Left forelimb (tissue), 1 donor: ENCODE measurements at places on chromosomes 3 and 15.

- DNase-seq, result no peak
Measured at GRCh38 chr3:32297366-32297765, 58.9 kb downstream of the CMTM8 start.

DNA sequence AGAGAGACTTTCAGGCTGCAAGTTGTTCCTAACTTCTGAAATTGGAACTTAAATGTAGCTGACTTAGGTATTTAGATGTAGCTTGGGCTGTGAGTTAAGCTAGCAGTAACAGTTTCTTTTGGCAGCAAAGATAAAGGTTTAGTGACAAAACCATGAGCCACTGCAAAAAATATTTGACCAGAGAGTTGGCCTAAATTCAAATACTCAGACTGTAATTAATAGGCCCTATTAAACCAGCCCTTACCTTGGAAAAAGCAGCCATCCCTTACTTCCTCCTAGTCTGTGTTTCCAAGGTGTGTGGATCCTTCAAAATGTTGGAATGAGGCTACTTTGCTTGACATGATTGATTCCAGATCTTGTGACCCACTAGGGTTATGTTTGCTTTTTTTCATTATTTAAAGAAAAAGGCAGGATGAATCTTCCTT is 8.2 kb downstream of the TPM1 start:
- no peak for DNase-seq

- DNase-seq, result peak; percentile 90
Measured at GRCh38 chr3:45583021-45583851, 11.3 kb upstream of the LIMD1 start.

GRCh38 chr3:129226374-129226773 is 23.0 kb upstream of the COPG1 start:
- DNase-seq, result no peak

DNA sequence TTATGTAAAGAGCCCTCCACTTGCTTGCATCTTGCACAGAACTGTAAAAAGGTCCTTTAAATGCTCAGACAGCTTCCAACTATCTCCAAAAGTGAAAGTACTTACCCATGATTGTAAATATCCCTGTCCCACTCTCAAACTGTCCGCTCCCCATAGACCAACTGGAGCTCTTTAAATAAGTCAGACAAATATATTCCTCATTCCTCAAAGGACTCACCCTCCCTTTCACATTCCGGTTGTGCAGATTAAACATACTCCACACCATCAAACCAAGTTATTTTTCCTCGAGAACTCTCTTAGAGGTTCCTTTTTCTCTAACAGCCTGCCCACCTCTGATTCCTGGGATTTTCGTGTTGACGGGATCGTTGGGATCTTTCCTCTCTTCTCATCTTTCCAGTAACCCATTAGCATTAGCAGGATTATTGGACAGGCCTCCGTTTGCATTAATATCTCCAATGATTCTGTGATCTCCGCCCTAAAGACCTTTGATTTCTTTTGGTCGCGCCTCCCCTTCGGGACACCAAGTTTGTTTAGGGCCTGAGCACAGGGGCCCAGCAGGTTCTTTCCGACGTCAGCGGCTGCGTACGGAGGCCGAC is 763 bp downstream of the GOLGB1 start:
- DNase-seq, result no peak

GRCh38 chr3:128878556-128879124 is 780 bp upstream of the ACAD9 start:
- no peak for DNase-seq

DNA sequence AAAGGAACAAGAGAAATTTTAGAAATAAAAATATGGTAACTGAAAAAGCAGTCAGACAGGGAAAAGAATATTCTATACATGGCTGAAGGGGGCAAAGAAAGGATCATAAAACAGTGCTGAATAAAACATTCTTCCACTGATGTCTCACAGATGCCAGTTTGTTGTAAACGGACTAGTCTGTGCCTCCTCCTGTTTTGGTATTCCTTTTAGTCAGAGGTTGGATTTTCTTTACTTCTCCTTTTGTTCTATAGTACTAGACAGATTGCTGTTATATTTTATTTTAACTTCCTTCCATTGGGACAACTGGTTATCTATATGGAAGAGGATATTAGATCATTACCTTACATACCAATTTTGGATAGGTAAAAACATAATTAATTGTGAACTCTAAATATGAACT is 16.0 kb upstream of the GNB5 start:
- no peak for DNase-seq

- DNase-seq, result no peak
Measured at GRCh38 chr3:186421946-186422345, 59.9 kb upstream of the DGKG start.

DNA sequence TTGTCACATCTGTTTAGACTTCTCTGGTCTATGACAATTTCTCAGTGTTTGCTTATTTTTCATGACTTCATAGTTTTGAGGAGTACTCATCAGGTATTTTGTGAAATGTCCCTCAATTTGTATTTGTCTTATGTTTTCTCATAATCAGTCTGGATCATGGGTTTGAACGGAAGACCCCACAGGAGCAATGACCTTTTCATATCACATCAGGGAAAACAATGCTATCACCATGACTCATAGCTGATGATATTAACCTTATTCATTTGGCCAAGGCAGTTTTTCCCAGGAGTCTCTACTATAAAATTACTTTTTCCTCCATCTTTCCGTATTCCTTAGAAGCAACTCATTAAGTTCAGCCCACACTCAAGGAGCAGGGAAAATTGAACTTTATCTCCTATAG is 32.7 kb downstream of the AADACL2 start:
- no peak for DNase-seq

- DNase-seq, result no peak
Measured at GRCh38 chr15:31499953-31500765, 173.5 kb downstream of the KLF13 start.

DNA sequence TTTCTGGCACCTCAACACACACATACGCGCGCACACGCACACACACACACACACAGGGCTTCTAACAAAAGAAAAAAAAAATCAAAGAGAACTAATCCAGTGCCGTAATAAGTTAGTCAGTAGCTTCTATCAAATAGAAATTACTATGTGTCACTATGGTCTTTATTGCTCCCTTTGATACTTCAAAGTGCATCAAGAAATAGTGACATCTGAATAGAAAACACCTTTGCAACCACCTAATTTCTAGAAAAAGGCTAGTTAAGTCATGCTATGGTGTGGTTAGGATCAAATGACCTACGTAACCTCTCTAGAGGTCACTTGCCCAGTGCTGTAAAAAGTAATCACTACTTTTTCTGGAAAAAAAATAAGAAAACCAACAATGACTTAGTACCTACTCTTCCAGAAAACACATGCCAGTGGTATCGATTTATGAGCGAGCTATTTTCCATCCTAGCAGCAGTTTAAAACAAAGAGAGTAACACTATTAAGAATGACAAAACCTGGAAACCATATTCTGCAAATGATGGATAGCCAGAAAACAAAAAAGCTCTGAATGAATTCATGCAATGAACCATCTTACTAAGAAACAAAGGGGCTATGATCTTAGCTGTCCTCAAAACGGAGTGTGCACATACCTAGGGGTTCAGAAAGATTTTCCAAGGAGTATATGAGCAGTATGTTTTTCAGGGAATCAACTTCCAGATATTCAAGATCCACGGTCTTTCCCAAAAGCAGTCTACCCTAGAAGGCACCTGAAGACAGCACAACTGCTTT is 6.8 kb downstream of the AVEN start:
- DNase-seq, result no peak

DNA sequence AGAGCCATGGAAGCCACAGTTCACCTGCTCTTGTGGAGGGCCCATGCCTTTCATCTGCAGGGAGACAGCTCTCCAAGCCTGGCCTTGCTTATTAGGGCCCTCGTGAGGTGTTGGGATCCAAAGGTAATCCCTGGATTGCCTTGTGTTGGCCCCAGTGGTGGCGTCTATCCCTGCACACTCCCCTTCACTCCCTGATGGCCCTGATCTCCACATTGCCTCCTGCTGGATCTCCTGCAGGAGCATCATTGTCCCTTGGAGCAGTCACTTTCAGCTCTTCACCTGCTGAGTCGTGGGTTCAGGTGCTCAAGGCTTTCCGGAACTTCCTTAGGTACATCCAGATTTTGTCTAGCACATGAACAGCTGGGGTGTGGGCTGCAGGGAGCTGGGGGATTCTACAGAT is 7.0 kb downstream of the PPCDC start:
- no peak for DNase-seq

DNA sequence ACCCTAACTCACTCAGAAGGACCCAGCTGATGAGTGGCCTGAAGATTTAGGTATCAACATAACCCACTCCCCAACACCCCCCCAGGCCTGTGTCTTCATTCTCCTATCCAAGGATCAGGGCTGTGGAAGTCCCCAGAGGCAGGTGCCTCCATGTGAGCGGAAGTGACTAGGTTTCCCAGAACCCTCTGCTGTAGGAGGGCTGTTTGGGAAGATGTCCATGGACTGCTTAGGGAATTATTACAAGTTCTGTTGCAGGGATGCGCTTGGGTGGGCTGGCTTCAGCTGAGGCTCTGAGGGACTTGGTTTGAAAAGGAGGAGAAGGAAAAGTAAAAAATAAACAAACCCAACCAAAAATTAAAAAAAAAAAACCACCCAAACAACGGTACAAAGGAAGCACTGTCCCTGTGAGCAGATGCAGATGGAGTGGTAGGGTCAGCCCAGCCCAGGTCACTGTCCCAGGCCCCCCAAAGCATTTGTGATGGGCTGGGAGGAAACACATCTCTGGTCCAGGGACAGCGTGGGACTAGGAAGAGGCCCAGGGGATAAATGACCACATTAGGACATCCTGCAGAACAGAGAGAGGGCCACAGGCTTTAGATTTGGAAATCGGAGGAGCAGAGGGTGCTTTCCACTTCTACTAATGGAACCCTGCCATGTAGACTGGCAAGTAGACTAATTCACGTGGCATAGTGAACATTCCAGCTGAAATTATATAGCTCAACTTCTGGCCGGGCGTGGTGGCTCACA is 12.2 kb upstream of the APOD start:
- no peak for DNase-seq

DNA sequence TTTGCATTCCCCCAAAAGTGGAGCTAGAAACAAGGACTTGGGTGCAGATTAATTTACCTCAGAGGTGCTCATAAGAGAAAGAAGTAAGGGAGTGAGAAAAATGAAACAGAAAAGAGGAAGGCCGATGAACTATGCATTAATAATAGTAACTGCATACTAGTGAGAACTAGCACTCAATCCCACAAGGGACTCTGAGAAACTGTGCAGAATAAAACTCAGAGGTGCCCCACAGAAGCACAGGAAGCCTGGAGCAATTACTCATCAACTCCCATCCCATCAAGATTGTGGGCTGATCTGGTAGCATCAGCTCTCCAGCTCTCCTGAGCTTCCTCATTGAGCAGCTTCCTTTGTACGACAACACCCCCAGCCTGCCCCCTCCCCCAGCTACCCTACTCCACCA is 50.8 kb downstream of the CLDN18 start:
- no peak for DNase-seq

GRCh38 chr3:187036394-187036793 is 102.9 kb downstream of the RPL39L start:
- no peak for DNase-seq

- no peak for DNase-seq
Measured at GRCh38 chr3:191959876-191960413, 499.0 kb downstream of the PYDC2 start.

GRCh38 chr15:31215490-31216214 is 111.0 kb upstream of the KLF13 start:
- peak; percentile 80 for DNase-seq

- no peak for DNase-seq
Measured at GRCh38 chr3:178284181-178284580, 252.1 kb upstream of the KCNMB2 start.

DNA sequence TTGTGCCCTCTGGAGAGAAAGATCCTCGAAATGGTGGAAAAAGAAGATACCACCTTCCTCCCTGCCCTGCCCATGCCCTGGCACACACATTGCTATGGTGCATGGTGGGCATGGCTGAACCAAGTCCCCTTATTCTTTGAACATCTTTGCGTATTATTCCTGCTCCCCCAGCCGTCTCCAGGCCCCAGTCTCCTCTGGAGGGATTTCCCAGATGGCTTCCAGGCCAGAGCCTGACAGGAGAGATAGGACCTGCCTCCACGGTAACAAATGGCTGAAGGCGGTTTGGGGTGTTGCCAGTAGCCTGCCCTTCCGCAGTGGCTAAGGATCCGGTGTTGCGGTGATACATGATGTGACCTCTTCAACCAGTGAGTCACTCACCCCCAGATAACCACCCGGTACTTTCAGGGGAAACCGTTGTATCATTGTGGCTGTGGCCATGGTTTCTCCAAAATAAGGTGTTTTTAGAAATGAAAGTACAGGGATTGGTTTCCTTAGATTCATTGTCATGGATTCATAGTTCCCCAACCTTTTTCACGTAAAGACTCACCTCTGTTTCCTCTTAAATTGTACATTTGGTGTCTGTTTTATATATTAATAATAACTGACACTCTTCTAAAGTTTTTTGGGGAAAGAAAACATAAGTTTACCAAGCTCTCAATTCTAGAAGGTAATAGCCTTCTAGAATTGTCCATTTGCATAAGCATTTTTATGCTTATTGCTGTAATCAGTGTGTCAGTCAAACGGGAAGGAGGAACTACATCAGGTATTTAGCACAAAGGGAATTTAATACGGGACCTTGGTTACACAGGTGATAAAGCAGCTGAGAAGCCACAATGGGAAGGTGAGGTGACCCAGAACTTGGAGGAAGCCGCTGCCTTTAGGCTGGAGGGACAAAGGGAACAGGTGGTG is 25.9 kb downstream of the SMAD3 start:
- DNase-seq, result no peak

DNA sequence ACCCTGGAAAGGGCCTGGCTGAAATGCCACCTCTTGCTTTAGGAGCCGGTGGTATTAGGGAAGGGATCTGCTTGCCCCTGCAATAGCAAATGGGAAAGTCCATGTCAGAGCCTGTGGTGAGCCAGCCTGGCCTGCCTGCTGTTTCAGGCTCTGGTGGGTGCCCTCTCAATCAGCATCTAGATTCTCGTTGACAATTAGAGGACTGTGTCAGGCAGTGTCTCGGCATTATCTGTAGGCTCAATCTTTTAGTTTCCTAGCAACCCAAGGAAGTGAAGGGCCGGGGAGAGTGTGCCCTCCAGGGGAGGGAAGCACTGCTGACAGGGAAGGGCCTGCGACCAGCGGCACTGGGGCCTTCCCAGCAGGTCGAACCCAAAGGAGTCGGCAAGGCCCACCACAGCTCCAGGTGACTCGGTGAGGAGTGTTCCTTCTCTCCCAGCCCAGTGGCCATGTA is 42.1 kb downstream of the TLE3 start:
- no peak for DNase-seq

GRCh38 chr3:189621948-189622603 is 9.1 kb upstream of the TP63 start:
- no peak for DNase-seq

- no peak for DNase-seq
Measured at GRCh38 chr3:151331696-151332095, 2.3 kb upstream of the P2RY13 start.

- DNase-seq, result no peak
Measured at GRCh38 chr3:9736831-9737230, 5.3 kb downstream of the BRPF1 start.

- DNase-seq, result no peak
Measured at GRCh38 chr3:156406393-156406792, 148.5 kb downstream of the SSR3 start.

DNA sequence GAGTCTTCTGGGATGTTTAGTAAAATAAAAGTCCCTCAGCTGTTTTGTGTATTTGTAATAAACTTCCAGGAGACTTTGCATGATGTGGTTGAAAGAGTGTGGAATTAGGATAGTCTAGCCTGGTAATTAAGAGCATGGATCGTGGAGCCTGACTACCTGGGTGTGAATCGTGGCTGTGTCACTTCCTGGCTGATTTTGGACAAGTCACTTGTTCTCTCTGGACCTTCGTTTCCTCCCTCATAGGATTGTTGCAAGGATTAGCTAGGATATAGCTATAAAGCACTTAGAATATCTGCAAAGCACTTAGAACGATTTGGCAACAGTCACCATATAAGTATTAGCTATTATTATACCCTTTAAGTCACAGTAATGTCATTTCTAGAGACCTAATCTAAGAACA is 40.2 kb downstream of the SLMAP start:
- DNase-seq, result no peak
